T-cell (primary cell): ENCODE measurements at places on chromosomes 3 and 15. TPM values are rescaled to one million over a fixed set of nuclear protein-coding genes. Genes with fewer than 3 reads are reported as not detected.
A peak's percentile ranks its signal among the peaks of the same experiment; 100 is the strongest.

SERINC4 gene
- 0.32 TPM for total RNA-seq

CATSPER2 gene
- total RNA-seq = 10.5 TPM

AADACL2 gene
- not detected for total RNA-seq

DNA sequence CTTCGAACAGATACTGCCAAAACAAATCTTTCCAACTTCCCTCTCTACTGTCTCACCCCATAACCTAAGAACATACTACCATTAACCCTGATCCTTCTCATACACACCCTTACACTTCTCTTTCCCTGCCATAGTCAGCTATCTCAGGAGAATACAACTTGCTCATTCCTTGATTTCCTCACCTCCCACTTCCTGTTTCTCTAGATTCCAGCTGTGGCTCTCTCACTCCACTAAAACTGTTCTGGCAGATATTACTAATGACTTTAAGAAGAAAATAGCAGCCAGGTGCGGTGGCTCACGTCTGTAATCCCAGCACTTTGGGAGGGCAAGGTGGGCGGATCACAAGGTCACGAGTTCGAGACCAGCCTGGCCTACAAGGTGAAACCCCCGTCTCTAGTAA lies 4.6 kb downstream of the LSG1 start:
- no peak overlapping the region for H3K4me3 ChIP-seq
- peaks cover 60% of the 10 kb centered on the region for H3K36me3 ChIP-seq
- no peaks in the 10 kb centered on the region for H3K27me3 ChIP-seq
- DNase-seq = no peak
- peaks cover 8% of the 10 kb centered on the region for H3K4me1 ChIP-seq

DNA sequence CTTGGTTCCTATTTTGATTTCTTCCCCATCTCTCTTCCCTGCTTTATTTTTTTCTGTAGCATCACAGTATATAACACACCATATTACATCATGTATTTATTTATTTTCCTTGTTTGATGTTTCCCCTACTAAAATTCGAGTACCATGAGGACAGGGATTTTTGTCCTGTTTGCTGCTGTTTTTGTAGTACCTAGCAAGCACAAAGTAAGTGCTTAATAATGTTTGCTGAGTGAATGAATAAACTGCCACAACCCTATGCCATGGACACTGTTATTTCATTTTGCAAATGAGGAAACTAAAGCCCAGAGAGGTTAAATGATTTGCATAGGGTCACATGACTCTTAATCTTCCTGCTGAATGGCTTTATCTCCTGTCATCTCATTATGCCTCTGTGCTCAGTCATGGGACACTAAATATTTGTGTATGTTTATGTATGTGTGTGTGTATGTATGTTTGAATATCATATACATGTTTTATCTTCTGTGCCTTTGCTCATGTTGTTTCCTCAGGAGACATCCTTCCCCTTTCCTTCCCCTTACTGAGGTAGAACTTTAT lies 26.1 kb upstream of the MGA start:
- no peak overlapping the region for H3K4me3 ChIP-seq
- no peak overlapping the region for H3K27ac ChIP-seq
- H3K4me1 ChIP-seq = no peaks in the 10 kb centered on the region
- no peaks in the 10 kb centered on the region for H3K27me3 ChIP-seq

- no peak overlapping the region for H3K27ac ChIP-seq
- no peak overlapping the region for H3K4me3 ChIP-seq
- no peaks in the 10 kb centered on the region for H3K36me3 ChIP-seq
- H3K4me1 ChIP-seq = no peaks in the 10 kb centered on the region
These were observed 98.1 kb downstream of the SEMA5B start for GRCh38 chr3:122929188-122930062.

DNA sequence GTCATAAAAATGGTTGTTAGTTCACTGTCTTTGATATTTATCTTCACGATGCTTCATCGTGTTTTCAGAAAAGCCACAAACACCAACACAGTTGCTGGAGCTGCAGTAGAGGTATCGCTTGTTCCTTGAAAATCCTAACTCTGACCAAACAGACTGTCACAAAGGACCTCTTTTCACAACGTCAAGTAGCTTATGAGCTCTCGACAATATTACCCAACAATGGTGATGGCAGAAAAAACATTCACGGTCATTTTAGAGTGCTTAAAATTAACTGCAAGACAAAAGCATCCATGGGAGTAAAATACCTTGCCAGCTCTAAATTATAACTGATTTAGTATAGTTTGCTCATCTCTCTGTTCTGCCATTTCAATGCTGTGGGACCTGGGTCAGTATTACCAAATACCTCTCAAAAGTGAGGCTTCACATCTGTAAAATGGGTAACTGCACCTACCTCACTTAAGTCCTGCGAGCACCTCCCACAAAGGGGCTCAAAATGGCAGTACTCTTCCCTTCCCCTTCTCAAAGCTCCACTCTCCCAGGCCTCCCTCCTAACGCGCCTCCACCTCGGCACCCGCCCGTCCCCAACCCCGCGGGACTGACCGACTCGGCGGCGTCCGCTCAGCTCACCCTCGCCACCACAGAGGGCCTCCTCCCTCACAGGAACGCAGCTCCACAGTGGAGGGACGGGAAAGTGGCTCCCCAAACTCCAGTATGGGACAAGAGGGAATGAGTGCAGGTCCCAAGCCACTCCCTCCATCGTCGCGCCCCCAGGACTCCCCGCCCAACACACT lies 546 bp downstream of the TRIM59 start:
- H3K4me3 ChIP-seq = peak overlapping the region; percentile 89
- peaks cover 26% of the 10 kb centered on the region for H3K4me1 ChIP-seq
- no peak for DNase-seq
- H3K27me3 ChIP-seq = peaks cover 4% of the 10 kb centered on the region
- H3K36me3 ChIP-seq = no peaks in the 10 kb centered on the region

CA12 gene
- total RNA-seq = 0.30 TPM

DNA sequence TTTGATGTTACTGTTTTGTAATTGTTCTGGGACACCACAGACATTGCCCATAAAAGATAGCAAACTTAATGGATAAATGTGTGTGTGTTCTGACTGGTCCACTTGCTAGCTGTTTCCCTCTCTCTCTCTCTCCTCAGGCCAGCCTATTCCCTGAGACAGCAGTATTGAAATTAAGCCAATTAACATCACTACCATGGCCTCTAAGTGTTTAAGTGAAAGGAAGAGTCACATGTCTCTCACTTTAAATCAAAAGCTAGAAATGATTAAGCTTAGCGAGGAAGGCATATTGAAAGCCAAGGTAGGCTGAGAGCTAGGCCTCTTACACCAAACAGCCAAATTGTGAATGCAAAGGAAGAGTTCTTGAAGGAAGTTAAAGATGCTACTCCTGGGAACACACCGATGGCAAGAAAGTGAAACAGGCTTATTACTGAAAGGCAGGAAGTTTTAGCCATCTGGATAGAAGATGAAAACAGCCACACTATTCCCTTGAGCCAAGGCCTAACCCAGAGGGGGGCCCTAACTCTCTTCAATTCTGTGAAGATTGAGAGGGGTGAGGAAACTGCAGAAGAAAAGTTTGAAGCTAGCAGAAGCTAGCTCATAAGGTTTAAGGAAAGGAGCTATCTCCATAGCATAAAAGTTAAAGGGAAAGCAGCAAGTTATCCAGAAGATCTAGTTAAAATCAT lies 295.1 kb downstream of the CHST2 start:
- no peaks in the 10 kb centered on the region for H3K36me3 ChIP-seq
- no peak for DNase-seq
- no peaks in the 10 kb centered on the region for H3K27me3 ChIP-seq
- no peaks in the 10 kb centered on the region for H3K4me1 ChIP-seq

SCN5A gene
- total RNA-seq = not detected

DNA sequence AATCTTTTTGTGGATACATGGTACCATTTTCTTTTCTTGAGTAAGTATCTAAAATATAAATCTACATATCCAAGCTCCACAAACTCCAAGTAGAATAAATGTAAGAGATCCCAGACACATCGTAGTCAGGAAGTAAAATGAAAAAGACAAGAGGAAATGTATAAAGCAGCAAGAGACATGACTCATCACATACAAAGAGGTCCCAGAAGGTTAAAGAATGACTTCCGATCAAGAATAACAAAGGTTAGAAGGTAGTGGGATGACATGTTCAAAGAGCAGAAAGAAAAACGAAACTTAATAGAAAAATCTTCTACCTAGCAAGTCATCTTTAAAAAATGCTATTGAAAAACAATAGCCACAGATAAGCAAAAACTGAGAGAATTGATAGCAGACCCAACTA lies 705.8 kb downstream of the NR2F2 start:
- no peak overlapping the region for H3K4me3 ChIP-seq
- no peaks in the 10 kb centered on the region for H3K27me3 ChIP-seq
- DNase-seq = no peak
- no peaks in the 10 kb centered on the region for H3K36me3 ChIP-seq
- no peak overlapping the region for H3K27ac ChIP-seq

DNA sequence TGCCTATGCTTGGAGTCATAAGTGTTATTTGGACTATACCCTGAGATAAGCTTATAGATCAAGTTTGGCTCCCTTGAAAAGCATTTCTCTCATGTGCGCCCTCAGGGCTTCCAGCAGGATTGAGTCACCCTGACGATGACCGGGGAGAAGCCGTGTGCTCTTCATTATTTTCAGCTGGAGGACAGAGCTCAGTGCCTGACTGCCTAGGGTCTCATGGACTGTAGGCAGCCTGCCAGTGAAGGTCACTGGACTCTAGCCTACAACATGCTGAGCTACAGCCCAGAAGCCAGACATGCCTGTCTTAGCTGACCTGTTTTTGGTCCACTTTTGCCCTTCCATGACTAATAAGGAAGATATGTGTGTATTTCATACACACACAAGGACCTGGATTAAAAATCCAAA lies 31.6 kb upstream of the NUDT16 start:
- no peak overlapping the region for H3K4me3 ChIP-seq
- no peaks in the 10 kb centered on the region for H3K4me1 ChIP-seq
- H3K36me3 ChIP-seq = no peaks in the 10 kb centered on the region
- H3K27ac ChIP-seq = no peak overlapping the region

DNA sequence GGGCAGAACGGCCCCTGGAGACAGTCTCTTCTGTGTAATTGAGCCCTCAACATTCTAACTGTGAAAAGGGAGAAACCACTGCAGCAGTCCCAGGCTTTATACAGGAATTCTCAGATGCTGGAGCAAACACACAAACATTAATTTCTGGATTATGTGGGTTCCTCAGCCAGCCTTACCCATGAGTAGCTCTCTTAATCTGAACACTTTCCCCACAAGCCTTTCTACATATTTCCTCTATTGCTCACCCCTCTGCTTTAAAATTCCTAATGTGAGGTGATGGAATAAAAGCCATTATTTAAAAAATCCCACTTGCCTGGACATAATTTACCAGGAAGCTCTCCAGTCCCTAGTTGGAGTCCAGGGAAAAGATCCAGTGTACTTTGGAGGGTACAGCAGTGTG lies 139.0 kb downstream of the CTNNB1 start:
- H3K4me3 ChIP-seq = no peak overlapping the region
- H3K27me3 ChIP-seq = no peaks in the 10 kb centered on the region
- no peaks in the 10 kb centered on the region for H3K36me3 ChIP-seq
- no peak for DNase-seq

ZNF501 gene
- total RNA-seq = 7.5 TPM

TSEN2 gene
- 20.9 TPM for total RNA-seq

- DNase-seq = no peak
- no peaks in the 10 kb centered on the region for H3K27me3 ChIP-seq
- H3K27ac ChIP-seq = no peak overlapping the region
- H3K36me3 ChIP-seq = no peaks in the 10 kb centered on the region
- no peak overlapping the region for H3K4me3 ChIP-seq
- H3K4me1 ChIP-seq = no peaks in the 10 kb centered on the region
These were observed 41.0 kb downstream of the BCL2L10 start for GRCh38 chr15:52071570-52071969.

TMEM212 gene
- total RNA-seq = not detected

DNA sequence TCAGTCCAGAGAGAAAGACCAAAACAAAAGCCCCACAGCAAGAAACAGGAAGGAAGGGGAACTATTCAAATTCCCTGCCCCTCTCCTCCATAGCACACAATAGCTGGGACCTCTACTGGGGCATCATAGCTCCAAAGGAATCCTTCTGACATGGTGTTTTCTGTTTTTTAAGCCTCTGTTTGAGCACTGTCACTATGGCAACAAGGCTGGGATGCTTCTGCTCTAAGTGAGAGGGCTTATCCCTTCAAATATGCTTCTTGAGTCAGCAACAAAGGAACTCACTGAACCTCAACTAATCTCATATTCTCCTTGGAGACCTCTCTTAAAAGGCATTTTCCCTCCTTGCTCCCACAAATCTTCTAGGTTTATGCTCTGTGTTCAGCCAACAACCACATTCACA lies 40.5 kb downstream of the MYLK start:
- H3K4me3 ChIP-seq = no peak overlapping the region
- H3K36me3 ChIP-seq = no peaks in the 10 kb centered on the region
- H3K27ac ChIP-seq = no peak overlapping the region

- no peak overlapping the region for H3K4me3 ChIP-seq
- no peaks in the 10 kb centered on the region for H3K36me3 ChIP-seq
- H3K27ac ChIP-seq = no peak overlapping the region
- no peak for DNase-seq
These were observed 196.5 kb upstream of the ZPLD1 start for GRCh38 chr3:102238362-102238761.

- DNase-seq = no peak
- no peaks in the 10 kb centered on the region for H3K36me3 ChIP-seq
These were observed 6.6 kb downstream of the SAMMSON start for GRCh38 chr3:70006089-70006488.

BLM gene
- total RNA-seq = 6.2 TPM

DNA sequence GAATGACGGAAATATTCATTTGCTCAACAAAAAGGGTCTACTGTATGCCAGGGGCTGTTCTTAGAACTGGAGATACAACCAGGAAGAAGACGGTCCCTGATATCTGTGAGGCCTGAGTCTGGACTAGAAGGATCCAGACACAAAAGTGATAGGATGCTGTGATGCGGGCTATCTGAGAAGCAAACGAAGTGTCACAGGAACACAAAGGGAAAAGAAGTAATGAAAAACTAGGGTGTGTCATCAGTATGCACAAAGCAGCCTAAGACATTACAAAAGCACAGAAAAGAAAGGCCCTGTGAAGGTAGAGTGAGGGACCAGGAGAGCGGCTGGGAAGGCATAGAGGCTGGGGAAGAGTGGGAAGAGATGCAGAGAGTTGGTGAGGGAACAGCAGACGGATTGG lies 63.3 kb upstream of the C3orf80 start:
- no peak for DNase-seq
- peaks cover 8% of the 10 kb centered on the region for H3K27me3 ChIP-seq
- H3K4me3 ChIP-seq = no peak overlapping the region
